ENCODE measurements at places on chromosomes 1 and 21.

DNA sequence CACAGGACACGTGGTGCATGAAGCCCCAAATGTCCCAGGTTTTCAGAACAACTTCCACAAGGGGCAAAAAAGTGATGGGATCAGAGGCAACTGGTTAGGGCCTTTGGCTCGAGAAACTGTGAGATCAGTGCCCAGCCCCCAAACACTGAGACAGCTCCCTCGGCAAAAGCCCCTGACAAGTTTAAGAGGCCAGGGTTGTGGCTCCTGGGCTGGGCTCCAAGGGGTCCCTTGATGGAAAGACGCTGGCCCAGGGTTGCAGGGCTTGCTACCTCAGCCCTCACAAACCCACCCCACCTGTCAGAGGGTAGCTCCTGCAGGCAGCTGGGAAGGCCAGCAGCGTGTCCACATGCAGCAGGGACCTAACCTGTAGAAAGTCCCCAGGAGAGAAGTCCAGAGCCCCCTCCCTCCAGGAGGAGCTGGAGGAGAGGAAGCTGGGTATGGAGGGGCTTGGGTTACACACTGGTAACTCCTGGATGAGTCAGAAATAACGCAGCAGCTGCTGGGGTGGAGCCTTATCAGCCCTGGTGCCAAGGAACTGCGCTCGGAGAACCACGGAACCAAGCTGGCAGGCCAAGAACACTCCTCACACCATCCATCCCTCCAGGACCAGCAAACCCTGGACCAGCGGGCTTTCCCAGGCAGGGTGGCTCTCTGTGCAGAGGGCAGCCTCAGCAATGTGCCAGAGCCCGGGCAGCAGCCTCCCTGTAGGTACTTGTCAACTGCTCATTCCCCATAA is 37.5 kb downstream of the CTNNBIP1 start:
- no peak for DNase-seq

DNA sequence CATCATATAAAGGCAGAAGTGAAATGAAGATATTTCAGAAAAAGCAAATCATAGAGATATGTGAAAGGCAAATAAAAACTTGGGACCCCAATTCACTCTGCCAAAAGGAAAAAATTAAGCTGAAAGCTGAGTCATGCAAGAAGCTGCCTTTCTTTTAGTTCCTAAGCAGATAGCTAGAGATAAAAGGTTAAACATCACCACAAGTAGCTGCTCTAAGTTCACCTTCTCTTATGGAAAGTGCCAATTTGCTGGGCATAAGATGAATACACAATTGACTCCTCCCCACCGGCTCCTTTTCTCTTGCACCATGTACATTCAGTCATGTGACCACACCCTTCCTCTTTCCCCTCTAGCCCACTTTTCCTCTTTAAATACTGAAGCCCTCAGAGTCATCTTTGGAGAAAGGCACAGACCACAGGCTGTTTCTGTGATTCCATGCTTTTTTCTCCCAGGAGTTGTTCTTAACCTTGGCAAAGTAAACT is 5.4 kb upstream of the SUMO3 start:
- no peak for DNase-seq

GRCh38 chr1:150970808-150971582 is 3.6 kb downstream of the CERS2 start:
- DNase-seq, result no peak

DNA sequence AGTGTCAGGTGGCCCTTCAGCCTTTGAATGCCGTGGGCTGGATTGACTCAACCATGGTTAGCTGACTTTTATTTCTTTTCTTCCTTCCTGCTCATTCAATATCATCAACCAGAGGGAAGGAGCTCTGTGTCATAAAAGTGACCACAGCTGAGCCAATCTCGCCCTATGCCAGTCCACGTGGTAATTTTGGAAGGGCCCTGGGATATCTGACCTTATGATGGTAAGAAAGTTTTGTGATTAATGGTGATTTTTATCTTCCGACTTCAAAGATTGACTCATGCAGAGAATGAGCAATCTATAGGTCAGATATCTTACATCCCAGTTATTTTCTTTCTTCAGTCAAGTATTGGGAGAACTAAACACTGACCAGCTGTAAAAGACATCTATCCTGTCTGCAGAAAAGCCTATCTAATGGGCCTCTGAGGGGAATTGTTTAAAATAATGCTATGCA is 170.3 kb downstream of the ZC3H11B start:
- DNase-seq, result no peak

DNA sequence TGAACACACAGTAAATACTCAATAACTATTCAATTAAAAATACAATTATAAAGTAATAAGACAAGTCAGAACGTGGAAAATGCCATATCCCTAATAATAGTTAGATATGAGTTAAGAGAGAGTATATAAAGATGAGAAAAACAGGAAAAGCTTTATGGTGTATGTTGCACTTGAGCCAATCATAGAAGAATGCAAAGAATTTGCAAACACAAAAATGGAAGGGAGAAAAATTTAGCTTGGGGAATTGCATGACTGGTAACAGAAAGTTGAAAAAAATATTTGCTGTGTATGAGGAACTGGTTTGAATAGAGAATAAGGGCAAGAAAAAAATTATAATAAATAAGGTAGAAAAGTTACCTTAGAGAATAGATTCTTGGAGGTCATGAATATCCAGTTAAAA is 739.6 kb upstream of the CXADR start:
- DNase-seq, result no peak

DNA sequence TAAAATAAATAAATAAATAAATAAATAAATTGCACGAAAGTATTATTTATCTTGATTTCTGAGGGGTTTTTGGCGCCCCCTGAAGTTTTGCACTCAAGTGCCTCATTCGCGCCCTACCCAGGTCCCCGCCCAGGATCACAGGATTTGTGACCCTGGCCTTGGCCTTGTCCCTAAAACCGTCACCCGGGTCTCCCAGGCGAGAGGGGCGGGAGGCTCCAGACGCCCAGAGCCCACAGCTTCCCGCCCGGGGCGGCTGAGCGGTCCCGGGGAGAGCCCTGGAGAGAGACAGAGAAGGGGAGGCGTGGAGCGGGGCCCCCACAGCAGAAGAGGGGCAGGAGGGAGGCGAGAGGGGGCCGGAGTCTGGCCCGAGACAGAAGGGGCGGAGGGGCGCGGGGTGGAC is 91.8 kb upstream of the CASZ1 start:
- no peak for DNase-seq

DNA sequence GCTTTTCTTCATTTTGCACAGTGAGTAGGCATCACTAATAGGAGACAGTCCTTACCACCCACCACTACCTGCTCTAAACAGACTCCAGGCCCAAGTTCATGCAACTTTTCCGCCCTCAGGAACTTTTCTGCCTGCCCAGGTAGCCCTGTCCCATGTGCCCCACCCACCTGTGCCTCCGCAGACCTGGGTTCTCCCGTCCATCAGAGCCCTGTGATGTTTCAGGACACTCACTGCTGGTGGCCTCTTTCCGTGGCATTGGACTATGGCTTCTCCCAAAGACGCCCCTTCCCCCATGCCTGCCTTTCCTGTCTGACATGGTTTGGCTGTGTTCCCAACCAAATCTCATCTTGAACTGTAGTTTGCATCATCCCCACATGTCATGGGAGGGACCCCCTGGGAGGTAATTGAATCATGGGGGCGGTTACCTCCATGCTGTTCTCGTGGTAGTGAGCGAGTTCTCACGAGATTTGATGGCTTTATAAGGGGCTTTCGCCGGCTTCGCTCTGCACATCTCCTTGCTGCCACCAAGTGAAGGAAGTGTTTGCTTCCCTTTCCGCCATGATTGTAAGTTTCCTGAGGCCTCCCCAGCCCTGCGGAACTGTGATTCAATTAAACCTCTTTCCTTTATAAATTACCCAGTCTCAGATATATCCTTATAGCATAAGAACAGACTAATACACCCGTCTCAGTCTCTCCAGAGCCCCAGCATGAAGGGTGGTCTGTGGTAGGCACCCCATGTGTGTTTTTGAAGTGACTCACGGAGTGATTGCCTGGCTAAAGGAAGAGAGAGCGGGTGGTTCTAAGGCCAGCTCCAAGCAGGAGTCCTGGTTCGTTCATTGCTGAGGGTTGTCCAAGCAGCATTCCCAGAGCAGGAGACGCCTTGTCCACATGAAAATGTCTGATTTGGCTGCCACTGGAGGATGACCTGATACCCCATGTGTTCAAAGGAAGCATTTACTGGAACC is 86.0 kb upstream of the ZBTB40 start:
- no peak for DNase-seq

DNA sequence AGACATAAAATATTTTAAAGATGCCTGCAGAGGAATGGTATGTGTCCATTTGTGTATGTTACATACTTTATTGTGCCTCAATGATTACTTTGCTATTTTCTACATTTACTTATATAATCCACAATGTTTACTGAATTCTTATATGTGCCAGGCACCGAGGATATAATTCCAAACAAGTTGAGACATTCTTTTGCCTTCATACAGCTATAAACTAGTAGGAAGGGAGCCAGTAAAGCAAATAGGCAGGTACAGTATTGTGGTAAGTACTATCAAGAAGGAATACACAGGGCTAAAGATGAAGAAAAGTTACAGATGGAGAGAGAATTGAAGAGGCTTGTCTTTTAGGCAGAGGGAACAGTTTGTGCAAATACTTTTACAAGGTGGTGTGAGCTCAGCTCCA is 131.6 kb downstream of the DISP1 start:
- no peak for DNase-seq

- no peak for DNase-seq
These were observed 594.8 kb downstream of the USP25 start for GRCh38 chr21:16324630-16325029.

All from NCI-H1092 (cell line).